ENCODE measurements at places on chromosomes 4 and X.
A peak's percentile ranks its signal among the peaks of the same experiment; 100 is the strongest.

DNA sequence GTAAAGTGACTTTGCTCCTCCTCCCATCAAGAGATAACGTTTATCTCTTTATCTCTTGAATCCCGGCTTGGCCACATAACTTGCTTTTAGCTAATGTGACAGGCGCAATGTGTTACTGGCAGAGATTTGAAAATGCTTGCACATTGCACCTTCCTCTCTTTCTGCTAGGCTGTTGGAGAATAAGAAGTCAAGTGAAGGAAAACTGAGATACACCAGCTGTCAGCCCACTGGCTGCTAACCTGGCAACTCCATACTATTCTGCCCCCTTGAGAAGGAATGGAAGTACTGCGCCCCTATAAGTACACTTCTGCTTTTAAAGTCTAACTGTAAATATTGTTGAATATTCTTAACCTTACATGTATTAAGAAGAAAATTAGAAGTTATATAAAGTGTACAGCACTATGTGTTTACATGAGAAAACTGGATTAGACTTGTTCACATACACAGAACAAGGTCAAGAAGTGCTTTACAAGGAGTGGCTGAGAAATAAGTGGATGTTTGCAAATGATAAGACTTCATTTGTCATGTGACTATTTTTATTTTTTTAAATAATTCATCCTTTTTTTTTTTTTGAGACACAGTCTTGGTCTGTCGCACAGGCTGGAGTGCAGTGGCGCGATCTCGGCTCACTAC lies 424.5 kb upstream of the CTSO start:
- no peak for DNase-seq

- DNase-seq = no peak
Observed at GRCh38 chr4:47718696-47719095, 119.2 kb downstream of the CORIN start.

GRCh38 chr4:17030543-17030942 lies 132.1 kb upstream of the LDB2 start:
- DNase-seq = peak; percentile 61

GRCh38 chr4:93693141-93693540 lies 135.4 kb upstream of the ATOH1 start:
- no peak for DNase-seq

DNA sequence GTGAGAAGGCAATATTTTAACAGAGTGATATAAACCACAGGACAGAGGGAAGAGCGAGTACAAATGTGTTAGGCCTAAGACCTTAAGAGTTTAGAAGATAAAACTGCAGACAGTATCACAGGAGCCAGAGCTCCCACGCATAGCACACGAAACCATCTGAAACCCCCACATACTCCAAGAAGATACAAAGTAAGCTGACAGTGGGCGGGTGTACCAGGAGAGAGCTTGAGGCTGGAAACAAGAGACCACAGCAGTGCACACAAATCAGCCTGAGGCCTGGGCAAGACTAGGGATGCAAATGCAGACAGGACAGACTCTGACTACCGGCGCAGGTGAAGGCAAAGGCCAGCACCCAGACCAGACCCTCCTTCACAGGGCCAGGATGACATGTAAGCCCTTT lies 54.1 kb upstream of the ARHGAP24 start:
- no peak for DNase-seq

- DNase-seq = no peak
Observed at GRCh38 chrX:420496-421223, 34.0 kb upstream of the PPP2R3B start.

GRCh38 chrX:56762707-56763555 lies 33.9 kb downstream of the NBDY start:
- DNase-seq = no peak

DNA sequence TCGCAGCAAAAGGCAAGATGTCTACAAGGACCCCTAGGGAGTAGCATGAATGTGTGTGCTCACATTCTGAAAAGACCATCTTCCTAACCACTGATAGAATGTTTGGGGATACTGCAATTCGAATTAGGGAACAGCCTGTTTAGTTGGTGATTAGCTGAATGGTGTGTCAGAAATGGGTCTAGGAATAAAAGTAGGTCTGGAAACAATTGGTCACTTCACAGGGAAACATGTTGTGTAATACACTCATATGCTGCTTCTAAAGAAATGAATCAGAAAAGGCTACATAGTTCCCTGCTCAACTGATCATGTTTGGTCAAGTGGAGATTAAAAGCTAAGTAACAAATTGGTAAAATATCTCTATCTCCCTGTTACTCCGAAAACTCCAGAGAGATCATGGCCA lies 2362.4 kb upstream of the TENM3 start:
- DNase-seq = no peak

DNA sequence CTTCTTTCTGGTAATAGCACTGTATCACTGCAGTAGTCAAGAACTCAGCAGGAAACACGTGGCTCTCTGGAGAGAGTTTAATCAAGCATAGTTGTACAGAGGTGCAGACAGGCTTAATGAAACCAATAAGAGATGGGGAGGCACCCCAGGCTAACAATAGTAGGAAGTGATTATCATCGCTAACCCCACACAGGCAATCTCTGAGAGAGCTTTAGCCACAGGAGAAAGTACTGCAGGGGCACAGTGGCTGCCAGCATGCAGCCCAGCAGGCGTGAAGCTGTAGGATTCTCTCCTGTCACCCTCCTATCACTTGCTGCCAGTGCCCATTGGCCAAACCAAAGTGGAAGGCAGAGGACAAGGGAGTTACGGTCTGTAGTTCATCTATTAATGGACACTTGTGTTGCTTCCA lies 450.0 kb upstream of the RASGEF1B start:
- DNase-seq = no peak

DNA sequence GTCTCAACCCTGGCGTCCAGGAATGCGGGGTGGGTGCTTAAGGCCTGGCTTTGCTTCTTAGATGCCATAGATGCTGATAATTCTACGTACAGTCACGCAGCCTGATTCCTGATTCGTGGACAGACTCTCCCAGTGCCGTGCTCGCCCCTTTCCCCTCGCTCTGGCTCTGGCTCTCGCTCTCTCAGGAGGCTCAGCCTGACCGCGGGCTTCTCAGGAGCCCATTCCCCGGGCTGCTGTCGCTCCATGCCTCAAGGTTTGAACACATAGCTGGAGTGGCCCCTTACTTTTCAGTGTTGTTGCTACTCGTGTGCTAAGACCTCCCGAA lies 59.2 kb upstream of the ZC4H2 start:
- no peak for DNase-seq

DNA sequence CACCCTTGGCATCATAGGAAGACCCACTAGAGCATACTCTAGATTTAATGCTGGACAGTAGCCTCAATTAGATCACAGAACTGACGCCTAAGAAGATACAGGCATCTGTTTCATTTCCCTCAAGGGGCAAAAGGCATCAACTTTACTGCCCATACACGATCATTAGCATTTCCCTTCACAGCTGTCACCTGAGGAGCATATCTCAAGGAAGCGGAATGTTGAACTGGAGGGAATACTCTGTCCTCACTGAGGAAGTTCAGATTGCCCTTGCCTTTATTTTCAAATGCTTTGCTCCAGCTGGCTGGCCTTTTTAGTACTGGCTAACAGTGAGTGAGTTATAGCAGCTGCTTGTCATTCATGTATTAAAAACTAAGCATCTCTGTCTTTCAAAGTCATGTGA lies 508.4 kb upstream of the GALNT7 start:
- no peak for DNase-seq

DNA sequence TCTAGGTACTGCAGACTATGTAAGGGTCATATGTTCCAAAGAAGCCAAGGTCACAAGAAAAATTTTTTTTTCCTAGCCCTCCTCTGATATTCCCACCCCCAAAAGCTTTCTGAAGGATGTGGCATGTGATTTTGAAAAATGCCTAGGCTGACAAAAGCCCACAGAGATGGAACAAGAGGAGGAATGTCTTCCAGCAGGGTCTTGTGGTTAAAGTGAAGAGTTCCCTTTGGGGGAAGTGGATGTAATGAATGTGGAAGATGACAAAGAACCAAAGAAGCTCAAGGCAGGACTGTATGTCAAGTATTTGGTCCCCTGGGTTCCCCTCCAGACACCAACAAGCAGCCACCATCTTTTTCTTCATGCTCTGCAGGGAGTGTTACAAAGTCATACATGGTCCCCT lies 268.8 kb downstream of the BCOR start:
- no peak for DNase-seq

DNA sequence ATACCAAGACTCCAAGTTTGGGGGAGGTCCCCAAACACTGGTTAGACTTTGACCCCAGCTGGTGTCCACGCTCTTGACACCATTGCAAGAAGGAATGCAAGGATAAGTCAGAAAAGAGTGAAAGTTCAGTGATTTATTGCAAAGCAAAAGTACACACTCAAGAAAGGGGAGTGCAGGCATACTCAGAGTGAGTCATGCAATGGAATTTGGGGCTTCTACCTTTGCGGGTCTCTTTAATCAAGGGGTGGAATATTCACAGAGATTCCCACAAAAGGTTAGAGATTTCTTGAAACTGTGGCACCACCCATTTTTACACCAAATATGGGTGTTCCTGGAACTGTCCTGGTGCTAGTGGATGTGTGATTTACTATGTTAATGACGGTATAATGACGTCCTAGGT lies 5.2 kb upstream of the SMIM10L2A start:
- no peak for DNase-seq

DNA sequence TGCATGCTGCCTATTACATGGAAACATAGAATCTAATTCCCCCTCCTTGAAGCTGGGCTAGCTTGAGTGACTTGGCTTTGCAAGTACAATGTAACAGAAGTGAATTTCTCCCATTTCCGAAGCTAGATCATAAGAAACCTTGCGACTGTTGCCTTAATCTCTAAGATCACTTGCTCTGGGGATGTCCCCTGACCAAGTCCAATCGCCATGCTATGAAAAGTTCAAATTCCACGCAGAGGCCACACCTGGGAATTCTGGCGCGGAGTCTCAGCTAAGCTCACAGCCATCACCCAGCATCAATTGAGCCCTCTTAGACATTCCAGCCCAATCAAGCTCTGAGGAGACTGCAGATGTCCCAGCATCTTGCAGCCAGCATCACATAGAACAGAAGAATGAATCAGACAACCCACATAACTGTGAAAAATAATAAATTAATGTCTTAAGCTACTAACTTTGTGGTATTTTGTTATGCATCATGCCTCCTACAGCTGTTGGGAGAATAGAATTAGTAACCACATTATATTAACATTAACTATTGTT lies 27.0 kb downstream of the GPM6A start:
- no peak for DNase-seq

DNA sequence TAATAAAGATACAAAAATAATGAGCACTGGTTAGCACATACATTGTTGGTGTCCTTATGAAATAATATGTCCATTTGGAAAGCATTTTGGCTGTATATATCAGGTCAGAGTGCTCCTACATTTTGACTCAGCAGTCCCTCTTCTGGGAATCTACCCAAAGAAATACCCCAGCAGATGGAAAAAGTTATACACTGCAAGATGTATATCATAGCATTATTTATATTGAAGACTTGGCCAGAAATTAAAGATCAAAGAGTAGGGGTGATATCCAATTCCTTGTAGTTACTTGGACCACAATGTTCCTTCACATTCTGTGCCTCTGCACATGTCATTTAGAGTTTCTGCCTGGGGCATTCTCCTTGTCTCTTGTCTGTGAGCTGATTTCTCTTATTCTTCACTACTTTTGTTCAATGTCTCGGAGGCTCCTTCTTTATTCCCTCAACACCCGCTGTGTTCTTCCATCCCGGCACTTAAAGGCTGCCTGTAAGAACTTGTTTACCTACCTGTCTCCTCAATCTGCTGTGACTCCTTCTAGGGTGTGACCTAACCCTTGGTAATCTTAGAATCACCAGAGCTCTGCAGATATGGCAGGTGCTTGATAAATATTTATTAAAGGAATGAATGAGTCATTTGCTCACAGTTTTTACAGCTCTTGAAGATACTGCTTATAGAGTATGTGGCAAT lies 3.1 kb upstream of the TSPAN5 start:
- no peak for DNase-seq

DNA sequence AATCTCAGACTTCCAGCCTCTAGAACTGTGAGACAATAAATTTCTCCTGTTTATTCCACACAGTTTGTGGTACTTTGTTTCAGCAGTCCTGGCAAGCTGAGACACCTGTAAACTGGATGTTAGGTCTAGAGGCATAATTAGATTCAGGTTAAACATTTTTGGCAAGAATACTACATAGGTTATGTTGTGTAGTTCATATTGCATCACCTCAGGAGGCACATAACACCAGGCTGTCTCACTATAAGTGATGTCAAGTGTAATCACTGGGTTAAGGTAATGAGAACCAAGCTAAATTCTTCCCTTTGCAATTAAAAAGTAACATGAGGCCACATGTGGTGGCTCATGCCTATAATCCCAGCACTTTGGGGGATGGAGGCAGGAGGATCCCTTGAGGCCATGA lies 214.2 kb downstream of the ZNF674 start:
- DNase-seq = no peak

- no peak for DNase-seq
Observed at GRCh38 chrX:47751670-47752069, 85.0 kb upstream of the ZNF81 start.

- DNase-seq = peak; percentile 1
Observed at GRCh38 chr4:97367878-97368277, 775.4 kb downstream of the STPG2 start.

DNA sequence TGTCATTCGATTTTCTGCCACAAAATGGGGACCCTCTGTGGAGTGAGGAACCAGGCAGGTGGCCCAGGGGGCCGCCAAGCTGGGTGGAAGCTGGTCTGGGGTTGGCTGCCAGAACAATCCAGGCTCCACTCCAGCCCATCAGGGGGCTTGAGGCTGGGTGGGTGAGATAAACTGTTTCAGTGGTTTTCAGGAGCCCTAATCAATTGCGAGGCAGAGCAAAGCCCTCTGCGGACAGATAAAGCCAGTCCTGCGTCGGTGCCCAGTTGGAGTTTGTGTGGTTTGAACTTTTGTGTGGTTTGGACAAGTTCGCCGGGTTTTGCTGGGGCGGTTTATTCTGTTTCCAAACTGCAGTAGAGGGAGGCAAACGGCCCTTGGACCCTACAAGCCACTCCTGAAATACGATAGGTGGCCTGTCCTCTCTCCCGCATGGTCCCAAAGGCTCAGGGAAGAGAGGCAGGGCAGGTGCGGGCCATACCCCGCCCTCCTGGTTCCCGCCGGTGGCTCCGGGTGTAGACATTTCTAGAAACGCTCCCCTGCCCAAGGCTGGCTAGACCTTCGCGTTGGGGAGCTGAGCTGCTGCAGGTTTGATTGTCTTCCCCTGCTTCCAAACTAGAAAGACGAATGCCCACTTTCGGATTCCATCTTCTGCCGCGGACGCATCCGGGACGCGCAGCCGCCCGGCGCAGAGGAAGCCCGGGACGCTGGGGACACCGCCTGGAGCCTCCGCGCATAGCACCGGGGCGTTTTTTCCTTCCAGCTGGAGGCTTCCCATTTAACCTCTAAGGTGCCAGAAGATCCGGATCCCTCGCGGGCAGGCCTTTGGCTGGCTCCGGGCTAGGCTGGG lies 169.0 kb upstream of the BCOR start:
- no peak for DNase-seq

DNA sequence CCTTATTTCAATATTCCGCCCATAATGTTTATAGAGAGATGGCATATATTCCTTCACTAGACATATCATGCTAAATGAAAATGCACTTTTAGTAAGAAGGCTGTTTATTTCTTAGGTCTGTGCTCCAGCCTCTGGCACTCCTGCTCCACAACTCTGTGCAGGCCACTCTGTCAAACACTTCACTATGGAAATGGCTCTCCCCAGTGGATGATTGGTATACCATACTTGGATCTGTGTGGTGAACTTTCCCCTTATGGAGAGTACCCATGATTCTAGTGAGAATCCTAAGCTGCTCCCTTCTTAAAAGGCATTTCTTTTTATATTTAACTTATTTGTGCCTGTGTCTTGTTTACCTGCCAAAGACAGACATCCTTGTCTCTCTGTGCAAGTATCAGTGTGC lies 480.1 kb upstream of the GALNT7 start:
- no peak for DNase-seq

- peak; percentile 18 for DNase-seq
Observed at GRCh38 chr4:21992330-21992729, 43.8 kb upstream of the KCNIP4 start.

Measured in fibroblast of skin of left biceps (primary cell).